ENCODE measurements at places on chromosomes 11 and 22.
A peak's percentile ranks its signal among the peaks of the same experiment; 100 is the strongest.

DNA sequence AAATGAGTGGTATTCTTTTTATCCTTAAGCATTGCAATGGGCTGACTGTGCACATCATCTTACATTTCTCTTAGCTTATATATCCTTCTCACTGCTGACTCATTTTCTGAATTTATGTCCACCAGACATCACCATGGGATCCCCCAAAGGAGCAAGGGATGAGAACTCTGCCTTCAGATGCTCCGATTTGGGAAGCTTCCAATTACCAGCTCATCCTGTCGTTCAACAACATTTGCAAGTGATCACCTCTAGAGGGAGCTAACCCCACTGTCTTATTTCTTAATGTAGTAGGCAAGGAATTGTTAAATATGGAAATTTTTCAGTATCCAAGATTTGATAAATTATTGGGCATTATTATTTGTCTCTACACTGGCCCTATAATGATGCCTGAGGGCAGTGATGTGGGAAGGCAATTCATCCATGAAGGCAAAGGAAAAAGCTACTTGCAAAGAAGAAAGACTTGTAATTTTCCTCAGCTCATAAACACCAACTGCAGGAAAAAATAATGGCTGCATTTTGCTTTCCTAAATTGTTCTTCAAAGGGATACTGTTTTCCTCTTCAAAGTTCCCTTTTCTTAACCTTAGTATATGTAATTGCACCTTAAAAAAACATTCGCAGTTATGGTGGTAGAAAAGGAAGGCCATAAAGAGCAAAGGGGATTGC is 102.4 kb upstream of the FSHB start:
- DNase-seq = peak; percentile 62

DNA sequence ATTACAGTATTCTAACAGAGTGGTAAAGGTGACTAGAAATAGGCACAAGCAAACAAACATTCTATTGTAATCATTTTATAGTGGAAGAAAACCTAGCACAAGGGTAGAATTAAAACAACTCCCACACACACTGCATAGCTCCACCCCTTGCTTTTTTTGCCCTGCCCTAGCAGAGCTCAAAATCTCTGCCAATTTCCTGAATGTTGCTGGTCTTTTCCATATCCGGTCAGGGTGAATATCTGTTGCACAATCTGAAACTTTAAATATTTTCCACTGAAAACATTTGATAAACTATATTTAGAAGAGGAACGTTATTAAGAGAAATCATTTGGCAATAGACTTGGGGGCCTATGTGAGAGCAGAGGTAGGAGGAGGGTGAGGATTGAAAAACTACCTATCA is 2.7 kb downstream of the SPA17 start:
- peak; percentile 81 for DNase-seq

GRCh38 chr11:128235426-128235825 is 351.9 kb downstream of the ETS1 start:
- DNase-seq = peak; percentile 40

DNA sequence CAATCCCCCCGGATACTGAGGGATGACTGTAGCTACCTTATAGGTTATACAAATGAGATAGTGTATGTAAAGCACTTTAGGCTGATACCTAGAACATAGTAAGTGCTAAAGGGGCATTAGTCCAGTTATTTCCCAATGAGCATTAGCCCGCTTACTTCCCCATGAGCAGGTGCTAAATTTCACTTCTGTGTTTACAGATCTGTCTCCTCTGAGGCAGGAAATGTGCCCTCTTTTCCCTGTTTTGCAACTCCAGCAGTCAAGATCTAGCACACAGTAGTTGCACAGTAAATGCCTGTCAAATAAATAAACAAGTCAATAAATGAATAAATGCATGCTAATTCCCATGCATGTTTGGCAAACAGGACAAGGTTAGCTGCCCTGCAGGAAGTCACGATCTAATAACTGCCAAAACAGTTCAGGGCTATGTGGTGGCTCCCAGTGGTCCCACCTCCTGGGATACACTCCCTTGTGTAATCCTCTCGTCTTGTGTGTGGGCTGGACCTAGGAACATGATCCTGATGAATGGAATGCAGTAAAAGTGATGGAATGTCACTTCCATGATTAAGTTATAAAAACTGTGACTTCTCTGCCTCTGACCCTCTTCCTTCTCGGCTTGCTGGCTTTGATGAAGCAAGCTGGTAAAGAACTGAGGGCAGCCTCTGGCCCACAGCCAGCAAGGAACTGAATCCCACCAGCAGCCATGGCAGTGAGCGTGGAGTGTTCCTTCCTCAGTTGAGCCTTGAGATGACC is 459.0 kb downstream of the SOX6 start:
- DNase-seq = peak; percentile 50

GRCh38 chr11:119195680-119196079 is 10.4 kb downstream of the NHERF4 start:
- peak; percentile 76 for DNase-seq

DNA sequence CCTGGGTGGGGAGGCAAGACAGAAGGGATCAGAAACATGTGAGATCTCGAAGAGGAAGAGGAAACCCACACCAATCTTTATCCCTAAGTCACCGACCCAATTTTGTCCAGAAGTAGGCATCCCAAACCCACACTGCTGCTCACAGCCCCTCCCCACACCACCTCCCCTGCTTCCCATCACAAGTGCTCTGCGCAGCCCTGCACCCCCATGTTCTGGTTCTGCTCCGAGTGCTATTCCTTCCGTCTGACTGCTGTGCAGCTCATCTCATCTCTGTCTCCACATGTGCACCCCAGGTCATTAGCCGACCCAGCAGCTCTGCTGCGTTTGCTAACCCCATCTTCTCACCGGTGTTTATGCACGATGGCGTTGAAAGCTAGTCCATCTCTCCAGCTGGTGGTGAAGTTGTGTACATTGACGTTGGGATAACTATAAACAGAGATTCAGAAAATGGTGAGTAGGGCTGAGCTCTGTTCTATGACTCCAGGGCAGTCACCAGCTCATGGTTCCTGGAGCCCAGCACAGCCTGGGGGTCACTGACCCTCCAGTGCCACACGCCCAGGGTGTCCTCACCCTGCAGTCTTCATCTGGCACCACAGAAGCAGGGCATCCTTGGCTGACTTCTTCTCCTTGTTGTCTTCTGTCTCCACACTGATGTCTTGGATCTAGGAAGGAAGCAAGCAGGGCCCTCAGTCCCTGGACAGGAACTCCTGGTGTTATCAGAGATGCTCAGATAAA is 15.1 kb downstream of the SPTBN2 start:
- DNase-seq = no peak

DNA sequence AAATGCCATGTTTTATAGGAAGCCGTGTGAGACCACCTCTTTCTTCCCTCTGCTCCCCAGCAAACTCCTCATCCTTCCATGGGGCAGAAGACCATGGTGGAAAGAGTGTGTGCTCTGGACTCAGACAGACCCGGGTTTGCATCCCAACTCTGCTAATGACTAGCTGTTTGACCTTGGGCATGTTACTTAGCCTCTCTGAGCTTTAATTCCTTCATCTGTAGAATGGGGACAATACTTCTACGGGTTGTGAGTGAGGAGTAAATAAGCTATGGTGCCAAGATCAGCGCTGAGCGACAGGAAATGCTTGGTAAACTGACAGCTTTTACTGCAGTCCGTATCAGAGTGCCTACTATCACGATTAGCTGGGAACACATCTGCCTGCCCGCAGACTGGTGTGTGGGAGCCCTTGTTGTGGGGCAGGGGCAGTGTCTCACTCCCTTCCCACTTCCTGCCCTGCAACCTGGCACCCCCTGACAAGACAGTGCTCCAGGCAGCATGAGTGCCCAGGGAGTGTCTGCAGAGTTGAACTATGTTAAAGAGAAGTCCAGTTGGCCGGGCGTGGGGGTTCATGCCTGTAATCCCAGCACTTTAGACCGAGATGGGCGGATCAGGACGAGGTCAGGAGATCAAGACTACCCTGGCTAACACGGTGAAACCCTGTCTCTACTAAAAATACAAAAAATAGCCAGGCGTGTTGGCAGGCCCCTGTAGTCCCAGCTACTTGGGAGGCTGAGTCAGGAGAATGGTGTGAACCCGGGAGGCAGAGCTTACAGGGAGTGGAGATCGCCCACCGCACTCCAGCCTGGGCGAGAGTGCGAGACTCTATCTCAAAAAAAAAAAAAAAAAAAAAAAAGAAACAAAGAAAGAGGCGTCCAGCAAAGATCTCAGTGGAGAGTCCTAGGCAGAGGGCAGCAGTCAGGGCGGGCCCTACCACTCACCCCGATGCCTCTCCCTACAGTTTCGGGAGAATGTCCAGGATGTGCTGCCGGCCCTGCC is 2.2 kb downstream of the SEC14L2 start:
- DNase-seq = no peak

DNA sequence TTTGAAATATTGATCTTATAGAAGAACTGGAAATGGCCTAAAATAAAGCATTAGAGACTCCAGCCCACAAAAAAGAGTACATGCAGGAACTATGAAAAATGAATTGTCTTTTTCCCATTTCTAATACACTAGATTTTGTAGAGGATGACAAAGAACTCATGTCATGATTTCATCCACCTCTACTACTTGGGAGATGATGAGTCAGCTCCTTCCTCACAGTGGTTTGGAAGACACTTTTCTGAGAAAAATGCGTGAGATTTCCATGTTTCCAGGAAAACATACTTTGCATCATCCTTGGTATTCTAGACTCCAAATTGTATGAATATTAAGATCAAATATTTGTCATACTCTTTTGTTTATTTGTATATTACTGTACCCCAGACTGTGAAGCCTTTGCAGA is 500.5 kb downstream of the FAM181B start:
- no peak for DNase-seq

GRCh38 chr11:70020336-70021214 is 57.5 kb upstream of the ANO1 start:
- DNase-seq = no peak

DNA sequence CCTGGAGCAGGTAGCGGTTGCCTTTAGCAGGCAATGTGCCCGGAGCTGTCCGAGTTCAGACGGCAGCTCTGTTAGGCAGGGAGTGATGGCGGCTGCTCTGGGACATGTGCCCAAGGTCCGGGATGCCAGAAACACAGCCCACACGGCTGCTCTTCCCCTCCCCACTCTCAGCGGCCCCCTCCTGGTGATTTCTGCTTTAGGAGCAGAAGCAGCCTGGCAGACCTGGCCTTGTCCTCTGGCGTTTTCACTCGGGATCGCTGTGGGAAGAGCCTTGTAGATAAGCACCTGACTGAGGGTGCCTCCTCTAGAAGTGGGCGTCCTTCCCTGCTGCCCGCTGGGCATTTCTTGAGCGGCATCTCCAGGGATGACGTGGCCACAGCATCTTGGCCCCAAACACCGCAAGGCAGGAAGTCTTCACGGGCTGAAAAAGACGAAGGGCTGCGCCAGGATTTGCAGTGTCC is 392.2 kb downstream of the TBC1D22A start:
- DNase-seq = peak; percentile 31

Measured in iris pigment epithelial cell (primary cell).